ENCODE measurements at places on chromosomes 2 and 18.

- DNase-seq = no peak
Measured at GRCh38 chr2:205017912-205018311, 472.6 kb downstream of the PARD3B start.

DNA sequence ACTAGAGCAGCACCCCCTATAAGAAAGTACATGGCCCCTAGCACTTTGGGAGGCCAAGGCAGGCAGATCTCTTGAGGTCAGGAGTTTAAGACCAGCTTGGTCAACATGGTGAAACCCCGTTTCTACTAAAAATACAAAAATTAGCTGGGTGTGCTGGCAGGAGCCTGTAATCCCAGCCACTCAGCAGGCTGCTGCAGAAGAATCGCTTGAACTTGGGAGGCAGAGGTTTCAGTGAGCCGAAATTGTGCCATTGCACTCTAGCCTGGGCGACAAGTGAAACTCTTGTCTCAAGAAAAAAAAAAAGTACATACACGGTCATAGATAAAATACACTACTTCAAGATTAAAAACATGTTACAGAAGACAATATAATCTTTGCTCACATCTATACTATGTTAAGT, 63.8 kb downstream of the RAPH1 start:
- DNase-seq = no peak

GRCh38 chr2:63049970-63050333, 678 bp upstream of the OTX1 start:
- no peak for DNase-seq

DNA sequence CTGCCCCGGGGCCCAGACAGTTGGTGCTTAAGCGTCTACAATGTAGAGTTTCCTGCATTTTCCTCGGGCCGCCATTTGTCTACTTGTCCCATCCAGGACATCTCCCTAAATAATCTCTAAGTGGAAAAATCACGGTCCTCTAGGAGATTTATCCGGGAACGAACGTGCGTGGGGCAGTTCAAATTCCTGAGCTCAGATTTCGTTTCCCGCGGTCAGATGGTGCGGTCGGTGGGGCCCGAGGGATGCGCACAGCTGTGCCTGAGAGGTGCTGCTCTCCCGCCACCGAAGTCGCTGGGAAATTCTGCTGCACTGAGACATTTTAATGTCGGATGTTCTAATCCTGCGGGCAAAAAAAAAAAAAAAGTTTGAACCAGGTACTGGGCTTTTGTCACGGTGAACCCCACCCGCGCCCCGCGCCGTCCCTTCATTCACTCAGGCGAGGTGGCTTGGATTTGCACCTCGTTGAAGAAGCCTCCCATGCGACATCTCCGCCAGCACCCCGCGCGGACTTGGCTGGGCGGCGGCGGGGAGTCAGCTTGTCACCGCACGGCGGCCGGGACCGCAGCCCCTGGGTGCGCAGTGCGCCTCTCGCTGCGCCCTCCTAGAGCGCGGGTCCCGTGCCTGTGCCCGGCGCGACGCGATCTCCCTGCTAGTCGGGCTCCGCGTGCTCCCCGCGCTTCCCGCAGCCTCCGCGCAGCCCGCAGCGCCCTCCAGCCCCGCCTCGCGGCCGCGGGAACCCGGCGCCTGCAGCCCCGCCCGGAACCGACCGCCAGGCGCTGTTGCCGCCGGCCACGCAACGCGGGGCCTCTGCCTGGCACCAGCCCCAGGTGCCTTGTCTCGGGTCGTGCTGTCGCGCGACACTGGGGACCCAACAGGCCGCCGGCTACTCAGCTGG, 191.9 kb upstream of the TCF4 start:
- peak; percentile 52 for DNase-seq

DNA sequence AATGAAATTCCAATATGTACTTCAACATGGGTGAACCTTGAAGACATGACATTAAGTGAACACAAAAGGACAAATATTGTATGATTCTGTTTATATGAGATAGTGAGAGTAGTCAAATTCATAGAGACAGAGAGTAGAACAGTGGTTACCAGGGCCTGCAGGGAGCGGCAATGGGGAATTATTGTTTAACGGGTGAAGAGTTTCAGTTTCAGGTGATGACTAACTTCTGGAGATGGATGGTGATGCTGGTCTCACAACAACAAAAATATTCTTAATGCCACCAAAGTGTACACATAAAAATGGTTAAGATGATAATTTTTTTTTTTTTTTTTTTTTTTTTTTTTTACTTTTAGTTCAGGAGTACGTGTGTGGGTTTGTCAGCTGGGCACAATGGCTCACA, 109.4 kb upstream of the TMEM200C start:
- DNase-seq = no peak

GRCh38 chr2:6919901-6920742, 2.9 kb downstream of the RNF144A start:
- DNase-seq = no peak

DNA sequence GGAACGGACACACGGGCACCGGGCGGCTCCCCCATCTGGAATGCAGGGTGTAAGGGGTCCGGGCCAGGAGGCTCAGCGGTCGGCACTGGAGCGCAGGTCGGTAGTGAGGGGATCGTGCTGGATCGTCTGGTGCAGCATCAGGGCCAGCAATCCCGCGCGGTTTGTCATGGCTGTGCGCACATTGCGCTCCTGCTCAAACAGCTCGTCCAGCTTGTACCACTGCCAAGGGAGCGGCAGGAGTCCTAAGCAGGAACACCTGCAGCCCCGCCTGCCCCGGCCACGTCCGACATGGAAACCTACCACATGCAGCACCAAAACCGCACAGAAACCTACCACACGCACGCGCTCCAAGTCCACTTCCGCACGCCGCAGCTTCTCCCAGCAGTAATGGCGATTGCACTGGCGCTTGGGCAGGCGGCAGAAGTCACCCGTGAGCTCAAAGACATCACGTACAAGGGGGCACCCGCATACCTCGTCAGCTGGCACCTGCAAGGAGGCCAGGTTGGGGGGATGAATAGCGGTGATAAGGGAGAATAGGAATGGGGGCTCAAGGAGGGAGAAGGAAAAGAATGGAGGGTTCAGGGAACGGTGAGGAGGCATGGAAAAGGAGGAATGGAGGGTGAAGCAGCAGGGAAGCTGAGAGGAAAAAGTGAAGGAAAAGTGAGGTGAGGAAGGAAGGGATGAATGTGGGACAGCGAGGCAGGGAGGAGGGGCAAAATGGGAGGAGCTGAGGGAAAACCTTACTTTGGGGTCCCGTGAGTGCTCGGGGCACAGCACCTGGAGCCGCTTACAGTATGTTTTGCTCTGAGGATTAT, 1.4 kb upstream of the MBD1 start:
- DNase-seq = no peak

DNA sequence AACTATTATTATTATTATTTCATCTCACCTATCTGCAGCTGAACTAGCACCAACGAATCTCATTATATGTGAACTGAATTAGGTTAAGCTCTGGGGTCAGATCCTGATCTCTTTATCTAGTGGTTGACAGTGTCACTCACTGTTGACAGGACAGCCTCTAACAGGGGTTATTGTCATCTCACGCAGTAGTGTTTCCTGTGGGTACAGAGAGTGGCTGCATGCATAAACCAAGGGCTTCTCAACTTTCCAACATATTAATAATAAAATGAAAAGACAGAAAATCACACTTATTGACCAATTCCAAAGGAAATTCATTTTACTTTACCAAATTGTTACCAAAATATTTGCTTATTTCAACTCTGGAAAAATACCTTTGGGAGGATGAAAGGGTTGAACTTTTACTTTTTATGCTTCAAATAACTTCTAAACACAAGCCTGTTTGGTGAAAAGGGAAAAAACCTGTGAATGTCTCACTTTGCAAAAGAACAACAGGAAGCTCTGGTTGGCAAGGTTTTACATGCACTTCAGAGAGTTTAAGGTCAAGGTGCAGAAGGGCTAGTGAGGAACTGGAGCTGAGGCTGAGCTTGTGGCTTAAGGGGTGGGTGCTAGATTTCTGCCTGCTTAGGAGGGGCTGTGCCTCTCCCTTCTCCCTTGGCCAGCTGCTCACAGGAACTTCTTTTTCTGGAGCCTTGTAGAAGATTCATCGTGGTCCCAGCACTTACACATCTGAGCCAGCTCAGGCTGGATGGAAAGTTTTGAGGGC, 72.6 kb downstream of the CTAGE1 start:
- DNase-seq = no peak

GRCh38 chr2:23504591-23504990, 119.6 kb downstream of the KLHL29 start:
- DNase-seq = no peak

- no peak for DNase-seq
Measured at GRCh38 chr2:28991021-28991420, 9.9 kb downstream of the TOGARAM2 start.

- no peak for DNase-seq
Measured at GRCh38 chr2:239781454-239781853, 243.7 kb downstream of the NDUFA10 start.

DNA sequence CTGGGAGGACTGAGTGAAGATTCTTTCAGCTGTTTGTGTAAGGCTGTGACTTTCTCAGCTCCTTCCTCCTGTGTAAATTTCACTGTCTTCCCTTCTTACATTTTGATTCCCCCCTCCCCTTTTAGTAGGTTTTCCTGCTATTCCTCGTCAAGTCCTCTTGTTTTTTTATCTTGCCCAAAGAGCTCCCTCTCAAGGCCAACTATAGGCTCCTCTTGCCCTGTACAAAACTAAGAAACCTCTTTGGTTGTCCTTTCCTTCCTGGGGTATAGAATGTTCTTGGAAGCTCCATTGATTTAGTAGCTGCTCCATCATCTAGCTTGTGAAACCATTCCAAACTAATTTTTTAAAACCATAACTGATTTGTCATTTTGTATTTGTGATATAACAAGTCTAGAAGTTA, 7.3 kb downstream of the CCDC121 start:
- no peak for DNase-seq

DNA sequence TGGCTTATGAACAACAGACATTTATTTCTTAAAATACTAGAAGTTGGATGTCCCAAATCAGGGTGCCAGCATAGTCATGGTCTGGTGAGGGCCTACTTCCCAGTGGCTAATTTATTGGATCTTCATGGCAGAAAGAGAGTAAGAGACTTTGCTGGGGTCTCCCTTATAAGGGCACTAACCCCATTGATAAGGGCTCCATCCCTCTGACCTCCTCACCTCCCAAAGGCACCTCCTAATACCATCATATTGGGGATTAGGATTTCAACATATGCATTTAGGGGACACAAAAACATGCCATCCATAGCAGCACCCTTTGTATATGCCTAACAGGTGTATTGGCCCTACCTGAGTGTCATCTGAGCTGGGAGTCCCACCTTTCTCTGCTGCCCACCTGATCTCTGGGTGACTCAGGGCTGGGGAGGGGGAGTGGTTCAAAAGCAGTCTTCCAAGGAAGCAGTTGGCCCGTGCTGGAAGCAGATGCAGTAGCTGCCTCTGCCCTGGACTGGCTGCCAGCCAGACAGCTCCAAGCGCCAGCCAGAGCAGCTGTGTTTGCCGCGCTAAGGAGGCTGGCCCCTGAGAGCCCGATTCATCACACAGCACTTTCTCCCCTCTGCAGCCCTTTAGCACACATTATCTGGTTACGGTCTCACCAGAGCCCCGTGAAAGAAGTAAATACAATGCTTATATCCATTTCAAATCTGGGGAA, 84.6 kb downstream of the SMAD7 start:
- DNase-seq = peak; percentile 40

DNA sequence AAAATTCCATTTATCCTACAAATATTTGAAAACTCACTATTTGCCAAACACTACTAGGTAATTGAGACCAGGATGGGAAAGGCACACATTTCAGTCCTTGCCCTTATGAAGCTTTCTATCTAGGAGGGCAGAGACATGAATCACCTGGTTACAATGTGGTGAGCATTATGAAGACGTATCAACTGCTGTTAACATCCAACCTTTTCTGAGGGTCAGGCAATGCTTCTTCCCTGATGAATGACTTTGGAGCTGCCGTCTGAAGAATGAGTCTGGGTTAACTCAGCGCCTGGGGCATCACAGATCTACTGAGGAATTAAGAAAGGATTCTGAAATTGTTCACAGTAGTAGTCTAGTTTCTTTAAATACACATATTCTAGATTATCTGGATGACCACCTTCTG, 62.1 kb upstream of the NOSTRIN start:
- DNase-seq = no peak

DNA sequence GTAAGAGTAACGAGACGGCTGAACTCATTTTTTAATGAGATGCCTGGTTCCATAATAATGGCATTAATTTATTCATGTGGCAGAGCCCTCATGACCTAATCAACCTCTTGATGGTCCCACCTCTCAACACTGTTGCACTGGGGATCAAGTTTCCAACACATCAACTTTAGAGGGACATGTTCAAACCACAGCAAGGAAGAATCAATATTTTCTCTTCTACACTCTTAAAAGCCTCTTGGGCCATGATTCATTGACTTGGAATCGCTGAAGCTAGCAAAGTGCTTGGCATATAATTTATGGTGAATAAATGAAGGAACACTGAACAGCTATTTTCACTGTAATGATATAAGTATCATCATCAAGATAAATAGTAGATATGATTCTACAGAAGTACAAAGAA, 333.0 kb downstream of the TNS1 start:
- DNase-seq = no peak

DNA sequence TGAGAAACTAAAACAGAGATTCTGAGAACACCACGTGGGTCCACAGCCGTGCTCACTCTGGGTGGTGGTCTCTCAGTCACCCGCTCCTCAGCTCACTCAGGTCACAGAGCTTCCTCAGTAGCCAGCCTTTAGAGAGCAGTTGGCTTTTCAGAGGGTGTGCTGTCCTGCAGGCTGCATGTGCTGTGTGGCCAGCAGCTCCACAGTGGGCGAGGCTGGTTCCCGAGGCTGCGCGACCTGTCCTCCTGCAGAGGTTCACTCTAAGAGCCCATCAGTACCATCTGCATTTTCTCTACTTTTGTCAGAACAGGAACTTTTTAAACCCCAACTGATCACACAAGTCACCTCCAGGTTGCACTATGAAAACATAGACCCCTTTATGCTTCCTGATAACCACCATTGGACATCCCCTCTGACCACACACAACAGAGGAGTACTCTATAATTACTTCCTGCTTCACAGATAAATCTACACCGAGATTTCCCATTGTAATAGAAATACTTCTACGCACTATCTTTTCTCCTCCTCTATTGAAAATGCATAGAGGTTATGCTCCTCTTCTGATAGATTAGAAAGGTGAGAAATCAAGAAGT, 93.1 kb downstream of the GYPC start:
- DNase-seq = no peak

- no peak for DNase-seq
Measured at GRCh38 chr2:135909976-135910375, 33.7 kb upstream of the MCM6 start.

DNA sequence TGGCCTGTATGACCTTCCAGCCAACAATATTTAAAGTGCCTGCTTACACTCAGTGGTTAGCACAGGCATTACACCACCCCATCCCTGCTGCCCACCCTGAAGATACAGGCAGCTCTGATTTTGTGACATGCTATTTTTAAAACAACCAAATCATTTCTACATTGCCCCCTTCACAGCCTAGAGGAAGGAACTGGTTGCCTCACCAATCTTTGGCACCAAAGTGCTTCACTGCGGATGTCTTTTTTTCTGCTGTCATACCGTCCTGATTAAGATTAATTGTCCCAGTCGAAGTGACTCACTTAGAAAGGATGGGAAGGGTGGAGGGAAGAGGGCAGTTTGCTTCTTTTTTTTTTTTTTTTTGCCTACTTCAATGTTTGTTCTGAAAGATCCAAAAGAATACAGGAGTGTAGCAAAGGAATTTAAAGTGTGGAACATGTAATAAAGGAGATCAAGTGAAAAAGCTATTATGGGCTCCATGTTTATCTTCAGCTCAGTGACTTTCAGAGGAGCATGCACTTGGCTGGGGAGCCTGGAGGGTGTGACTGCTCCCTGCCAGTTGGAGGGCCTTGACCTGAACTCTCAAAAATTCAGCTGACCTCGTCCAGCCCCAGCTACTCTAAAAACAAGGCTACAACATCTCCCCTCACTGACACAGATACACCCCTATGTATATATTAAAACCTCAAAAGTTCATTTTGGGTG, 501.1 kb upstream of the TNP1 start:
- no peak for DNase-seq

GRCh38 chr18:63307551-63308200, 11.9 kb downstream of the BCL2 start:
- no peak for DNase-seq
